ENCODE measurements at places on chromosomes 2 and 18.

DNA sequence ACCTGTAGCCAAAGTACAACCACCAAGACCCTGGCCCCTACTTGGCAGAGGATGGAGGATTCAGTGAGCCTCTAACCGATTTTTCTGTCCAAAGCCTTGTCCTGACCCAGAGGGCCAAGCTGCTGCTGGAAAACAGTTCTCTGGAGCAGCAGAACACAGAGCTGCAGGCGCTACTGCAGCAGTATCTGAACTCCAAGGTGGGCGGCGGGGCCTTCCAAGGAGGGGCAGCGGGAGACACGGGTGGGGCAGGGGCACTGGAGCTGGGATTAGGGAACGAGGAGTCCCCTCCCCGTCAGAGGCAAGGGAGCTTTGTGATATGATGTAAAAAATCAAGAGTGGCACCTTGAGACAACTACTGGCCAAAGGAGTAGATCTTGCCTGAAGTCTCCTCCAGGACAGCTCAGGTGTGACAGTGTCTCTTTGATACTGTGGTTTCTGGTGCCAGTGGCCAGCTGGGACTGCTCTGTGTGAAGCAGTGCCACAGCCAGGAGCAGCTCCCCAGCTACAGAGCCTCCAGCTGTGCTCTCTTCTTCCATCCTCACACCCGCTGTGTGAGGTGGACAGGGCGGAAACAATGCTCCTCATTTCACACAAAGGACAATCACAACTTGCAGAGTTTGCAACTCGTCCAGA is 22.8 kb downstream of the OTOF start:
- no peak for DNase-seq

GRCh38 chr2:204791230-204791629 is 246.0 kb downstream of the PARD3B start:
- DNase-seq = no peak

DNA sequence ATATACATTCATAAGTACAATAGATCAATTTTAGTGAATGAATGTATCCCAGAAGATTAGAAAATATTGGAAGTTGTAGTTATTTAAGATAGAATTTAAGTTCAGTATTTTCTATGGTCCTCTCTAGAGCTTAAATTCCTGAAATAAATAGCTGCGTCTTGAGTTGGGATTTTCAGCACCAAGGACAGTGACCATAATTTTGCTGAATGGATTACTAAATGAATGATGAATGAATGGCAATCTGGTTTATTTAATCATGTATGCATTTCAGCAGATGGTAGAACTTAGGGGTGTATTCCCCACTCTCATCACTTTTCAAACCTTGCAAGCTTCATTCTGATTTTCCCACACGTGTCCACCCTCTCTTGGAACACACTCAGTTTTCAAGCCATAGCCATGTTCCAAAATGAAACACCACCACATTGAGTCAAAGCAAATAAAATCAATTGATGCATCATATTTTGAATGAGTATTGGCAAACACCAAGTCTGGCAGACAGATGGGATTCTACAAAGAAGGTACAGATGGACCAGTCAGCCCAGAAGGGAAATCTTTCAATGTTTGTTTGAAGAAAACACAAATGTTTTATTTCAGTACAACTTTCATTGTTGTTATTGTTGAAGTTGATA is 362.2 kb upstream of the NXPH2 start:
- no peak for DNase-seq

DNA sequence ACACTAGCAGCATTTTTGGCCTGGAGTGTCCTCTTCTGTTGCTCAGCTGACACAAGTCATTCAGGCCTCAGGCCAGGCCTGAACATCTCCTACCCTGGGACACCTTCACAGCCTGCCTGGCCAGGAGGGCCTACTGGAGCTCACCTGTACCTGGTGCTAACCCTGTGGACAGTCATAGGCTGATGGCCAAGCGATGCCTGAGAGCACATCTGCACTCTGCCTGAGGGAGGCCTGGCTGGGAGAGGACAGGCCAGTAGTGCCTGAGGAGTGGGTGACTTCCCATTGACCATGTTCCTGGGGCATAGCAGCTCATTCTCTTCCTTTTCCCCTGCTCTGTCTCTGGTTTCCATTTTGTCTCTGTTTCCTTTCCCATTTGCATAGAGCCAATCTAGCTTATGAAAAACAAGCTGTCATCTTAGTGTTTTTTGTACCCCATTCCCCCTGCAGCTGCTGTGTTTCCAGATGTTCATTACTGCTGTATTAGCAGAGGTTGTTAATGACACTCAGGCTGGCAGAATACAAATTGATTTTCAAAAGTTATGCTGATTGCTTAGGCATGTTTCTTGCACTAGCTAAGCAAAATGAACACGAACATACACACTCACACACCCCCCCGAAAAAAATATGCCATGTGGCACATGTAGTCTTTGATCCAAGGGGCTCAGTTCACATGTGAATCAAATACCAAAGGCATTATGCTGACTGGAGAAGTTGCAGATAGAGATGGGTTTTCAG is 149.7 kb upstream of the HS6ST1 start:
- no peak for DNase-seq

- no peak for DNase-seq
Observed at GRCh38 chr2:8790739-8791162, 46.7 kb downstream of the KIDINS220 start.

- DNase-seq = no peak
Observed at GRCh38 chr2:26988058-26988860, 17.8 kb downstream of the MAPRE3 start.

DNA sequence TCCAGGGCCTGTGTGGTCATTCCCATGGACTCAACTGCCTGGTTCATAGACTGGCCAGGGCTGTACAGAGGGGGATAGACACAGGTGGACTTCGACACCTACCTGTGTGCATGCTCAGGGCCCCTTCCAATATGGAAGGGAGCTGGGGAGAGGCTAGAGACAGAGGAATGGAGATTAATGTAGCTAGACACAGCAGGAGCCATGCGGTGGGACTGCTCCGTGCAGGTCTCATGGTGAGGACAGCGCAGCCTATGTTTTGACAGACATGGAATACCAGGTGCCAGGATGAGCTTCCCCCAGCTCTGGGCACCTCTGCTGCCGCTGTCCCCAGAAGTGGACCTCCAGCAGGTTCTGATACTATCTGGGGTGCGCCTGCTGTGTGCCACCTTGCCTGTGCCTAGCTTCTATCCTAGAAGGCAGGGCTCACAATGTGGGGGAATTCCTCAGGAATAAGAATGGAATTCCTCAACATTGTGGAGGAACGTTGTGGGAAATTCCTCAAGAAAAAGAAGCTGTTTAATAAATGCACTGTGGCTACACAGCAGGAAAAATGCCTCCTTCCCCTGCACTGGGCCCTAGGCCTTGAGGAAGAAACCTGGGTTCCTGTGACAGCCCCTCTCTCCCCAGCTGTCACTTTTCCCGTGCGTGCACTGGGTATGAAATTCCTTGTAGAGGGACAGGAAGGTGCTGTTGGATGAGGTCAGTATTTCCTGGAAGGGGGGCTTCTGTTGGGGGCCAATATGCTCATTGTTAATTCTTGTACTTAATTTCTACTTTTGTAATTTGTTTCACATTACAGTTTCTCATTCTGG is 7.3 kb downstream of the IL1R1 start:
- no peak for DNase-seq

- no peak for DNase-seq
Observed at GRCh38 chr18:1446765-1447164, 542.1 kb downstream of the ADCYAP1 start.

DNA sequence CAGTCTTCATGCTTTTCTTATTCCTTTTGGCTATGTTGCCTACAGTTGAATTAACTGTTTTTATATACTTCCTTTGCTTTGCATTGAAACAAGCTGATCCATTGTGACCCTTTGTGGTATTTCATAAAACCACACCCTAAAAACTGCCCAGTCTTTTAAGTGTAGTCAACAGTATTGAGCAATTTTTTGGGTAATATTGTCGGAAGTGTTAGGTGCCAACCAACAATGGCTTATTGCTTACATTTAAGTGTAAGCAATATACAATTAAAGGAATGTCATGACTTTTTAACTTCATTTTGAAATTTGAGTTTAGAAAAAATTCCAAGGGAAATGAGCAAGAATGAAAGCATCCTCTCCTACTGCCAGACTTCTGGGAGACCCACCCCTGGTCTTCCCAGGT is 174.1 kb downstream of the NEDD4L start:
- DNase-seq = no peak

DNA sequence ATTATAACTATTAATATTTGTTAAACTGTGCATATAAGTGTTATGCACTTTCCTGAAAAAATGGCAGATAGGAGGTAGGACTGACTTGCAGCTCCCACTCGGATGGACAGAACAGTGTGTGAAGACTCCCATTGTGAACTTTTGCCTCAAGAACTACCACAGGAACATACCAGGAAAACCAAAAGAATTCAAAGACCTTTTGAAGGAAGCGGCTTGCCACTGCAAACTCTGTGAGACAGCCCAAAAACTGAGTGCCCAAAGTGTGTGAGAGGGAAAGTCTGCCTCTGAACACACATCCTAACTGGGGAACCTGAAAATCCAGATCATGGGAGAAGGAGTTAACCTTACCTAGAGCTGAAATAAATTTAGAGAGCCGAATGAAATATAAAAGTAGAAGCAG is 171.0 kb downstream of the ZBTB7C start:
- no peak for DNase-seq
